Stimulated activated CD4-positive, alpha-beta T cell treated with anti-CD3 and anti-CD28 coated beads, Interleukin-1b, Interleukin-23, amount 100 ng/mL, for 24 hours (primary cell): ENCODE measurements at places on chromosomes 5 and 9.

DNA sequence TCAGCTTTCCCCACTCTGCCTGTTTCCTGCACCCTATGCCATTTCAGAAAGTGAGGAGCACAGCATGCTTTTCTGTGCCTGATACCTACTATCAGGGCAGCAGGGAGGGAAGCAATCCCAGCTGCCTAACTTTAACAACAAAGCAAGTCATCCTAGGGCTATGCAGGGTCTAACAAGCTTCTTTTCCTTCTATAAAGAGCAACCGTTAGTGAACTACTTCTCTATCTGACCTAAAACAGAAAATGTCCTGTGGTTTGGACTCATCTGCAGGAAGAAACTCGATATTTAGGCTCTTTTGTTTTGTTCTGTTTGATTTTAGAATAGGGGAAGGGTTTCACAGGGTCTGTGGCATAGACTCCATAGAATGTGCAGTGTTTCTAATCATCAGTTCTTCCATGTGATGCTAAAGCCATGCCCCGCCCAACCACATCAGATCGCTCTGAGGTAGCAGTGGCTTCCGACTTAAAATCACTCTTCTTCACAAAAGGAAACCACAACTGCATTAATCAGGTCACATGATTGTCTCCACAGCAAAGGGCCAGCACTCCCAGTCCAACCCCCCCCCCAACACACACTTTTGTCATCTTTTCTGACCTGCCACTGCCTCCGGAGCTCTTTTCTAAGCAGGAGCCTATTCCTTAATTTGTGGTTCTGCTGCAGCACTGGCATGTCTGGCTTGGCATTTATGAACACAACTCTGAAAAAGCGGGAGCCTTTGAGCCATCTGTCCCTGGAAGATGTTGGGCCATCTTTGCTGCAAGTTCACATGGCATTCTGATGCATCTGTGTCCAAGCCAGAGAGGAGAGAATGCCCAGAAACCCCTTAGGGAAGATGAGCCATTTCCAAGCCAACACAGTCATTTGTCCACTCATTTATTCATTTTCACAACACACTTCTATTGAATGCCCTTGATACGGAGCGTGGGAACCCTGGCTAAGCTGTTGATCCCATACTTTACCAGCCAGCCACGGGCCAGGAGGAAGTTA, 71.6 kb downstream of the CFAP90 start:
- DNase-seq: no peak

DNA sequence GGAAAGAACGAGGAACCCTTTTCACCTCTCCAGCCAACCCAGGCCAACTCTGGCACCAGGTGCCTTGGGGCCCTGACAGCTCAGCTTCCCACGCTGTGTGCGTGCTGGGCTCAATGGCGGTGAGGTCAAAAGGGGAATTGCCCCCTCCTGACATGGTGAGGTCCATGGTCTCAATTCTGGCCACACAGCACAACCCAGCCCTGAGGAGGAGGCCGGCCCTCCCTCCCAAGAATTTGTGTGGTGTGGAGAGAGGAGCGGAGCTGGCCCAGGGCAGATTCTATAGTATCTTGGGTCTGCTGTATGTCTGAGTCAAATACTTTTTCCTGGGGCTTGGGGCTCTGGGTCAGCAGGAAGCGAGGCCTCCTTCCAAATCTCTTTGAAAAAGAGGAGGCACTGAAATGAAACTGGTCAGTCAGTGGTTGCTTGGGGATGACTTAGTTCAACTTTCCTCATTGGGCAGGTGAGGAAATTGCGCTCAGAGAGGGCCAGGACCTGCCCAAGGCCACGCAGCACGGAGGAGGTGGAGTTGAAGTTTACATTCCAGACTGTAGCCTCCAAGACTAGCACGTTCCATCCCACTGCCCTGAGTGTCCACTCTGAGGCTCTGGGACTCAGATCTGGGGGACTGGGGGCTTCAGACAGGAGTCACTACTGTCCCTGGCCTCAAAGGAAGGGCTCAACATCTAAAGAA, 15.6 kb downstream of the COL27A1 start:
- DNase-seq: no peak

GRCh38 chr5:120164986-120165385, 299.1 kb upstream of the PRR16 start:
- no peak for DNase-seq

- no peak for DNase-seq
Observed at GRCh38 chr5:9313751-9314150, 232.1 kb downstream of the SEMA5A start.

- no peak for DNase-seq
Observed at GRCh38 chr9:123034881-123035510, 1.5 kb downstream of the GPR21 start.

GRCh38 chr5:124801551-124801950, 55.1 kb upstream of the ZNF608 start:
- no peak for DNase-seq

DNA sequence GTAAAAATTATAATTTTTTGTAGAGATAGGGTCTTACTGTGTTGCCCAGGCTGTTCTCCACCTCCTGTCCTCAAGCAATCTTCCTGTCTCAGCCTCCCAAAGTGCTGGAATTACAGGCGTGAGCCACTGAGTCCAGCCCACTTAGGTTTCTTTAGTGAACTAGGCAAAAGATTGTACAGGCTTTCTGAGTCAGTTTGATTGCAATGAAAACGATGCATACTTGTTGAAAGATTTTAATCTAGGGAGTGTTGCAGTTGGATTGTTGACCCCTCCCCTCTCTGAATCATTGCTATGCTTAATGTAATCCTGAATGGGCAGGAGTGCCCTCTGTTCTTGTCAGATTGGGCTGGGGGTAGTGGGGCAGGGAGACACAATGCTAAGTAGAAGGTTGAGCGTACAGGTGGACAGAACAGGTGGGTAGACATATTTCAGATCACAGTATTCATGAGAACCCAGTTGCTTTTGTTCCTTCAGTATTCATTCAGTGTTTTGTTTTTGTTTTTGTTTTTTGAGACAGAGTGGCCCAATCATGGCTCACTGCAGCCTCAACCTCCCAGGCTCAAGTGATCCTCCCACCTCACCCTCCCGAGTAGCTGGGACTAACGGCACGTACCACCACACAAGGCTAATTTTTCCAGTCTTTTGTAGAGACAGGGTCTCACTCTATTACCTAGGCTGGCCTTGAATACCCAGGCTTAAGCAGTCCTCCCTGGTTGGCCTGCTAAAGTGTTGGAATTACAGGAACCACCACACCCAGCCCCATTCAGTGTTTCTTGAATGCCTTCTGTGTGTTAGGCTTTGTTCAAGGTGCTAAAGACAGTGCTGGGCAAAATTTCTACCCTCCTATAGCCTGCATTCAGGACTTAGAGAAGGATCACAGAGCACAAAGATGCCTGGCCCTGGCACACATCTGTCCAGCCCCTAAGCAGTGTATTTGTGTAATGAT, 70.1 kb downstream of the KIAA1958 start:
- no peak for DNase-seq

GRCh38 chr5:178766936-178767912, 36.8 kb upstream of the ZNF354A start:
- DNase-seq: no peak

DNA sequence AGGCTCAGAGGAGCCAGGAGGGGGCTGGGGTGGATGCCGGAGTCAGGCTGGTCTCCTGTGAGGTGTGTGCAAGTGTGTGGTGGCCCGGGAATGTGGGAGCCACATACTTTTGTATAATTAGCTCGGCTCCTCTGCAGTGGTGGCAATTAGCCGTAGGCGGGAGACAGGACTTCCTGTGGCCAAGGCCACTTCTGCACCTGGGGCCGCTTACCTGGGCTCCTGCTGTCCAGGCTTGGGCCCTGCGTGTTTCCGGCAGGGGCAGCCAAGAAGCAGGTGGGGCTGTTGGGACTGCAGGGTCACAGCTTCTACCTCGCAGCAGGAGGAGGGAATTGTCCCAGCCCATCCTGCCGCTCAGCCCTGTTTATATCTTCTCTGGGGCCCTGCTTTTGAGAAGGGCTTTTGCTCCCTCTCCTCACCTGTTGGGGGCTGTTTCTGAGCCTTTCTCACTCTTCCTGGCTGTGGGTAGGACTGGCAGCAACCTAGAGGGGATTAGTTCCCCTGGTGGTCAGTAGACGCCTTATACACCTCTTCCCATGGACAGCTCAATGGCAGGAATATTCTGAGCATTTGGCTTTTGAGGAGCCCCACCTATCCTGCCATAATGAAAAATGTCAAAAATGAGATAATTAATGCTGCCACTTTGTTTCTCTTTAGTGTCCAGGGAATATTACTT, 145.4 kb upstream of the PITX1 start:
- no peak for DNase-seq
